ENCODE measurements at places on chromosomes 3 and 15.

DNA sequence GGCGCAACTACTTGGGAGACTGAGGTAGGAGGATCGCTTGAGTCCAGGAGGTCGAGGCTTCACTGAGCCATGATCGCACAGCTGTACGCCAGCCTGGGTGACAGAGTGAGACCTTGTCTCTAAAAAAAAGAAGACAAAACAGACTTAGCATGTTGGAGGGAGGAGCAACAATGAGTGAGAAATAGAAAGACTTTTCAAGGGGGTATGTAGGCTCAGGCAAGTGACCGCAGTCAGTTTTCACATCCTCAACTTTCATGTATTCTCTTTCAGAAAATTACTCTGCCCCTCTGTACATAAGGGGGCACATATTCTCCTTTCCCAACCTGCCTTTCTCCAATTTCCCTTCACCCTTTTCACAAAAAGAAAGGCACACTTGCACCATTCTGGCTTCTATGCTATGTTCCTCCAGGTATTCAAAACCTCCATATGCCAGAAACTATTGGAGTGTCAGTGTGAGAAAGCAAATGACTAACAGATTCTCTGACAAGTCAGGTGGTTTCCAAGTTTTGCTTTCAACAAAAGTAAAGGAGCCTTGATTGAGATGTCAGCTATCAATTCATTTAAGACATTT is 7.6 kb downstream of the NSUN3 start:
- no peak for DNase-seq

DNA sequence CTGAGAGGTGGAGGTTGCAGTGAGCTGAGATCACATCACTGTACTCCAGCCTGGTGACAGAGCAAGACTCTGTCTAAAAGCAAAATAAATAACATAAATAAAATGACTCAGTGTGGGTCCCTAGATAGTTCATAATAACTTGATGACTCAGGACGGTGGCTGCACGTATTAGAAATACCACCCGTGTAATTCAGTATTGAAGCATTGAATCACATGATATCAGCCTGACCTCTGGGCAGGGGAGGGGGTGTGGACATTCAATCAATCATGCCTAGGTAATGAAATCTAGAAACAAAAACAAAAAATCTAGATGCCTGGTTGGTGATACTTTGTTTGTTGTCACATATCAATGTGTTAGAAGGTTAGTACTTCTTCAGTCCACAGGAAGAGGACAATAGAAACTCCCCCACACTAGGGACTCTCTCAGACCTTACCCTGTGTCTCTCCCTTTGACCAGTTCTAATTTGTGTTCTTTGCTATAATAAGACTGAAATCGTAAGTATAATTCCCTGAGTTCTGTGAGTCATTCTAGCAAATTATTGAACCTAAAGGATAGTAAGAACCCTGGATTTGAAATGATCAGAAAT is 177.3 kb downstream of the GAP43 start:
- no peak for DNase-seq

GRCh38 chr3:156605686-156606605 is 51.0 kb upstream of the SSR3 start:
- DNase-seq: no peak

DNA sequence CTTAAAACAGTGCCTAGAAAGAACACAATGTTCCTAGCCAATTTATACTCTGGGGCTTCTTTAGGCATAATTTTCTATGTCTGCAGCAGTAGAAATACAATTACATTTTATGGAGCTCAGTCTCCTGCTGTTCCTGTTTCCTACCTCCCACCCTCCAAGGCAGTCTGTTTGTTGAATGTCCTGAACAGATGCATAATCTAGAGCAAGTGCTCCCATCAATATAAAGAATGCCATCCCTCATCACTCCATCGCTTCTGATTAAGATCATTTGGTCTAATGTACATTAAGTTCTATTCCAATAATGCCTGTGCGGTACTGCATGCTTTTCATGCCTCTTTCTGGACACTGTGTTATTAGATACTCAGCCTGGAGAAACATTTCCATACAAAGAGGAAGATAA is 869.8 kb upstream of the CFAP20DC start:
- no peak for DNase-seq

DNA sequence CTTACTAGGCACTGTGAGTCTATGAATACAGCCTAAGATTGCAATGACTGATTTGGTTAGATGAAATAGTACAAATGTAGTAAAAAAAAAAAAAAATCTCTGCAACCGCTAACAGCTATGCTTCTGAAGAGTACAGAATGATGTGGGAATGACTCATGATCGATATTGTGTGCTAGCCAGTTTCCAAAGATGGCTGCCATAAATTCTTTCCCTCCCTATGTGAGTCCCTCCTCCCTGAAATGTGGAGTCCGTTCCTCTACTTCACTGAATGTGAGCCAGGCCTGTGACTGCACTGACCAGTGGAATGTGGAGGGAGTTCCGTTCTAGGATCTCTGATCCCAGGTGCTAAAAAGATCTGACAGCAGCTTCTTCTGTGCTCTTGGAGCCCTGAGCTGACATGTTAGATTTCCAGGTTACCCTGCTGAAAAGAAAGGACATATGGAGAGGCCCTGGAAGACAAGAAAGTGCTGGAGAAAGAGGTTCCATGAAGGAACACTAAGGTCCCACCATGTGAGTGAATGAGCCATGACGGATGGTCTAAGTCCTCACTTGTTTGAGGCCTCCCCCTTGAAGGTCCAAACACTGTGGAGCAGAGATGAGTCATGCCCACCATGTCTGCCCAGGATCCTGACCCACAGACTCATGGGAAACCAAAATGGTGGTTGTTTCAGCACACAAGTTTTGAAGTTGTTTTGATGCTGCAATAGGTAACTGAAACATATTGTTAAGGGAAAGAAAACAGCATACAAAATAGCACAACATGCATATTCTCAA is 46.3 kb downstream of the DGKG start:
- no peak for DNase-seq

GRCh38 chr15:95574053-95574452 is 756.4 kb upstream of the NR2F2 start:
- DNase-seq: no peak

GRCh38 chr3:73683706-73684105 is 59.0 kb upstream of the PDZRN3 start:
- no peak for DNase-seq

DNA sequence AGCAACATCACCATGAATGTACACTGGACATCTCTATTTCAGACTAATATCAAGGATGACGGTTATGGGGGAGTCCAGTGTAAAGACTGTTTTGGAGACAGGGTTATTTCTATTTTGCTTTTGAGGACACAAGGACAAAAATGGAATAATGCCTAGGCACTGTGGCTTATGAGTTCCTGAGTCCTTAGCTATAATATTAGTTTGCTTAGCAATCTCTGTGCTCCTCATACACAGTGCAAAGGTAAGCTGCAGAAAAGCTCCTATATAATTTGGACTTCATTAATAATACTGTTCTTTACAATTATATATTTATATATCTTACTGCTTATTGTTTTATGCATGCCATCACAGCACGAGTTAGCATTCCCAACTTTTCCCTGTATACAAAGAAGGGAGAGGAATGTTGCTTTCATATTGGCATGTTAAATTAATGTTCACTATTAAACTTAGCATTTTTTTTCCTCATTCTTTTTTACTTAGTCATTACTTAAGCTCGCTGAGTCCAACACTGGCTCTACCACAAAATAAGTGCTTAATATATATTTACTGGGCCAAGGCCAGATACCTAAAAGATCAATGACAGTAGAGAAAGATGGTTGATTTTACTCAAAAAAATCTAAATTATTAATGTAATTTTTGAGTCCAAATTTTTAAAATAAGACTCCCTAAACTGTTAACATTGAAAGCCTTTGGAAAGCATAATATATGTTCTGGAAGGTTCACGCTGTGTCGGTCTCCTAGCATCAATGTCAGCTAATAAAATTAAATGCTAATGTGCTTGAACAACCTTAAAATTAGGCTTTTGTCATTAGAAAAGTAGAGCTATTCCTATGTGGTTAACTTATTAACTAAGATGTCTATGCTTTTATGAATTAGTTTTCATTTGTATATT is 13.8 kb downstream of the THBS1 start:
- no peak for DNase-seq

GRCh38 chr3:9678493-9678892 is 25.1 kb upstream of the CPNE9 start:
- no peak for DNase-seq

DNA sequence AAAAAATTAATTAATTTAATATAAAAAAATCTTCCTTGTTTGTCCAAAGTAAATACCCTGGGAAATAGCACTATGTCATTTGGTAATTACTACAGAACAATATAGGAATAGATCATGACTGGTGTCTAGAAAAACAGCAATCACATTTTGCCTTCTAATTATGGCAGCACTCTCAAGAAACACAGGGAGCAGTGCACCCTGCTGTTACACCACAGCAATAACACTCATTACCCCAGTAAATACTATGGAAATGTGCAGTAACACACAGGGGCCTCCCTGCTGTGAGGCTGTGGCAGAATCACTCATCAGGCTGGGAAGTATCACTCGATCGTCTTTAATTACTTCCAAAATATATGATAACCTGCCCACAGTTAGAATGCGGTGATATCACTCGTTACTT is 646.0 kb downstream of the TUSC7 start:
- no peak for DNase-seq

DNA sequence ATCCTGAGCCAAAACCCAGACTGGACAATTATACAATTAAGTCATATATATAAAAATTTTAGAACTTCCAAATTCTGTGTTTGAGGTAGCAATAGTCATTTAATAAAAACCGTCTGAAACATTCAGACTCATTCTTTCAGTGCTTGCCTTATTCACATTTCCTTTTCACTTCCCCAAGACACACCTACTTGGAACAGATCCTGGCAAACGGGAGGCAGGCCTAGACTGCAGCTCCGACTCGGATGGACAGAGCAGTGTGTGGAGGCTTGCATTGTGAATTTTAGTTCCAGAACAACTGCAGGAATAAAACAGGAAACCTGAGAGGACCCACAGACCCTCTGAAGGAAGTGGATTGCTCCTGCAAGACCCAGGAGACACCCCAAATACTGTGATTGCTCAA is 341.4 kb downstream of the CNTN3 start:
- no peak for DNase-seq

- no peak for DNase-seq
These were observed 5.0 kb downstream of the THBS1 start for GRCh38 chr15:39585871-39586301.

GRCh38 chr3:195559723-195560409 is 16.7 kb upstream of the PPP1R2 start:
- DNase-seq: no peak

DNA sequence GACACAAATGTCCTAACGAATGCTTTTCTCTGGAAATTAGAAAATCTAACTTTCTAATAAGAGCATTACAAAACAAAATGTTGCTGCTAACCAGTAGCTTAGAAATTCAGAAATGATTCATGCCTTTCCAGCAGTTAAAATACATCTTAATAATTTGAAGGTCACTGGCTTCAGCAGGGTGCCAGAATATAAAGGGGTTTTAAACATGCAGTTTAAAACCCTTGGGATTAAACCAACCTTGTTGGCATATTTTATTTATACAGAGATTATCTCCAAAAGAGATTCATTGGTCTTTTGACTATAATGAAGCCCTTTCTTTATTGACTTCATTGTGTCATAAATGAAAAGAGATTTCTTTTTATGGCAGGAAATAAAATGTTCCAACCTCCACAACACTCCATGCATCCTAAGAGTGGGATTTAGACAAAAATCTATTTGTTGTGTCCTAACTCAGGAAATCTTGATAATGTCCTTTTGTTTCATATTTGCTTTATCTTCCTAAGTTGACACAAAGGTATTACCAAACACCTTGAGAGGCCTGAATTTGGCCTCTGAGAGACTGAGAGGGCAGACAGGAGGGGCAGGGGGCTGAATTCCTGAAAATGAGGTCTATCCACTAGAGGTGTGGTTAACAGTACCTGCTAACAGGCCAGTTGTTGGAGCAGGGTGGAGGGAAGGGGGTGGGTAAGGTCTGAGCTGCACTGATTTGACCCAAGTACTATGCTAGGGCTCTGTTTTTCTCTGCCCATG is 124.4 kb downstream of the FEZF2 start:
- DNase-seq: no peak

GRCh38 chr3:149506540-149506939 is 32.0 kb downstream of the TM4SF4 start:
- no peak for DNase-seq

- no peak for DNase-seq
These were observed 608 bp downstream of the SCN5A start for GRCh38 chr3:38648659-38649499.

GRCh38 chr15:80972276-80972675 is 17.3 kb downstream of the MESD start:
- no peak for DNase-seq

GRCh38 chr3:30319713-30320112 is 286.7 kb upstream of the TGFBR2 start:
- DNase-seq: no peak

DNA sequence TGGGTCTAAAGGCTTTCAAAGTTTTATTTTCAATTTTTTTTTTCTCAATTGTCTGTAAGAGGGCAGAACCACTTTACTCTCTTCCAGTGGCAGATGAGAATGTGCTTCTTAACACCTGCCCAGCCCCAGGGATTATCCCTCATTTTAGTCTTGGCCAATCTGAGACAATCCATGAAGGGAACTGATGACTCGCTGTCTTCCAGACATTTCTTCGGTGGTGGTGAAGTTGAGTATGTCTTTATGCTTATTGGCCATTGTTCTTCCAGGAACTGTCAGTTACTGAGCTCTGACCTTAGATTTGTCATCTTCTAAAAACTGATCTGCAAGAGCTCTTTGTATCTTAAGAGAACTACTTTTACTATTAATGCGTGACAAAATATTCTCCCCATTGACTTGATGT is 139.5 kb downstream of the TJP1 start:
- DNase-seq: no peak

DNA sequence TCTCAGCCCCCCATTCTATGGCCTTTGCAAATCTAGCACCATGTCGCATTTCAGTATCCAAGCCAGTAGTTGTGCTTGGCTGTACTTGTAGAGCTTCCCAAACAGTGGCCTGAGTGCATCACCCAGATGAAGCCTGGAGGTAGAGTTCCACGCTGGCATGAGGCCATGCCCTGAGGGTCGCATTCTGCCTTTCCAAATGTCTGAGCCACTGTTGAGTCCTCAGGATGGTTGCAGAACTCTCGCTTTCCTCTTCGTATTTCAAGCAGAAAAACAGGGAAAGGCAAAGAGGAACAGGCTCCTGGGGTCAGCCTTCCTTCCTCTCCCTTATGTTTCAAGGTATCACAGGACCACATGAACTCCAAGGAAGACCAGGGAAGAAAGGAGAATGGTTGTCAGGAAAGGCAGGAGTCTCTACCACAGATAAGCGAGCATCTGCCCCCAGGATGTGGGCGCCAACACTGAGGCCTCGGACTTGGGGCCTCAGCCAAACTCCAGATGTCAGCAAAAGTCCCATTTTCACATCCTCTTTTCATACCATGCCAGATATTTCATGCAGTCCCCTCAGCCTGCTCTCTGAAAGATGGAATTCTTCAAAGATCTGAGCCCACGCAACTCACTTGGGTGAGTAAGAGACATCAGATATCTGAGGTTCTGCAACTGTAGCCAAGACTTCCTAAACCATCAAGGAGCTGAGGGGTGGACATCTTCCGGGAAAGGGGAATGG is 19.4 kb upstream of the PRR20G start:
- DNase-seq: no peak

- no peak for DNase-seq
These were observed 298.2 kb downstream of the UBE2E2 start for GRCh38 chr3:23501201-23501802.

All from activated T-cell treated with anti-CD3 and anti-CD28 coated beads for 1 hour (primary cell).